ENCODE measurements at places on chromosomes 13 and 19. TPM values are rescaled to one million over a fixed set of nuclear protein-coding genes. Genes with fewer than 3 reads are reported as not detected.

Gene CHST8
- 0.33 TPM for total RNA-seq

Gene CASP14
- not detected for total RNA-seq

Gene SIGLEC8
- not detected for total RNA-seq

Gene SRRM5
- total RNA-seq, result 0.33 TPM

Gene CYP4F12
- total RNA-seq, result not detected

Gene ZNF558
- total RNA-seq, result 2.9 TPM

Gene SHISA7
- total RNA-seq, result not detected

Gene GAS6
- 27.9 TPM for total RNA-seq

Gene ZFP36
- 17.3 TPM for total RNA-seq

Gene CKM
- not detected for total RNA-seq

Gene ZNF497
- 0.59 TPM for total RNA-seq

Gene TUBB4A
- not detected for total RNA-seq

Gene BCAM
- total RNA-seq, result 22.6 TPM

Gene ZNF565
- total RNA-seq, result 1.9 TPM

Gene SYCN
- total RNA-seq, result not detected

Gene UBXN6
- total RNA-seq, result 54.2 TPM

Gene SELENOV
- not detected for total RNA-seq

Gene ACP7
- total RNA-seq, result 0.10 TPM

Gene PSPC1
- total RNA-seq, result 44.3 TPM

Gene SHISA2
- 0.73 TPM for total RNA-seq

Gene LYPD5
- 3.9 TPM for total RNA-seq

Gene RAX2
- not detected for total RNA-seq

Gene WDR62
- total RNA-seq, result 9.1 TPM

Gene OLFM2
- not detected for total RNA-seq

Gene PDCD2L
- 18.0 TPM for total RNA-seq

Gene KISS1R
- total RNA-seq, result not detected

Gene TJP3
- total RNA-seq, result not detected

Gene FXYD5
- 257 TPM for total RNA-seq

Gene SLC15A1
- total RNA-seq, result not detected

Gene SERTAD1
- 38.8 TPM for total RNA-seq

Gene TEX26
- total RNA-seq, result not detected

Gene ZNF562
- 22.8 TPM for total RNA-seq

Gene KLK12
- not detected for total RNA-seq

Gene PNMA8C
- total RNA-seq, result not detected

Gene LRRC25
- total RNA-seq, result not detected

Gene KCNRG
- not detected for total RNA-seq

Gene CYP2B6
- total RNA-seq, result not detected

Gene SLAIN1
- 3.5 TPM for total RNA-seq

Gene IGSF23
- total RNA-seq, result 1.2 TPM

Gene RFXAP
- 2.0 TPM for total RNA-seq

Gene MYO16
- 0.05 TPM for total RNA-seq

Gene LGALS7
- not detected for total RNA-seq

Gene SULT2A1
- total RNA-seq, result not detected

Gene DIAPH3
- total RNA-seq, result 20.6 TPM

Gene PRR22
- total RNA-seq, result 0.44 TPM

Gene UQCRFS1
- 34.8 TPM for total RNA-seq

Gene FAM83E
- not detected for total RNA-seq

Data from mammary microvascular endothelial cell (primary cell).